ENCODE measurements at places on chromosomes 1 and 21. TPM values are rescaled to one million over a fixed set of nuclear protein-coding genes. Genes with fewer than 3 reads are reported as not detected.
A peak's percentile ranks its signal among the peaks of the same experiment; 100 is the strongest.

Gene OR4F16
- polyA plus RNA-seq = not detected

Gene EDARADD
- polyA plus RNA-seq = not detected

Gene GNAT2
- polyA plus RNA-seq = not detected

Gene LAD1
- polyA plus RNA-seq = 151 TPM

Gene GPA33
- polyA plus RNA-seq = 101 TPM

Gene TIE1
- polyA plus RNA-seq = 1.8 TPM

Gene SLAMF9
- 0.15 TPM for polyA plus RNA-seq

GRCh38 chr1:95252422-95252821 lies 18.4 kb downstream of the RWDD3 start:
- H3K4me3 ChIP-seq = no peak overlapping the region
- H3K36me3 ChIP-seq = no peaks in the 10 kb centered on the region
- H3K4me1 ChIP-seq = no peaks in the 10 kb centered on the region

- H3K27me3 ChIP-seq = no peaks in the 10 kb centered on the region
- H3K27ac ChIP-seq = no peak overlapping the region
- H3K36me3 ChIP-seq = no peaks in the 10 kb centered on the region
- no peak for DNase-seq
- peaks cover 21% of the 10 kb centered on the region for H3K4me1 ChIP-seq
These were observed 2.0 kb downstream of the PSEN2 start for GRCh38 chr1:226872437-226872836.

DNA sequence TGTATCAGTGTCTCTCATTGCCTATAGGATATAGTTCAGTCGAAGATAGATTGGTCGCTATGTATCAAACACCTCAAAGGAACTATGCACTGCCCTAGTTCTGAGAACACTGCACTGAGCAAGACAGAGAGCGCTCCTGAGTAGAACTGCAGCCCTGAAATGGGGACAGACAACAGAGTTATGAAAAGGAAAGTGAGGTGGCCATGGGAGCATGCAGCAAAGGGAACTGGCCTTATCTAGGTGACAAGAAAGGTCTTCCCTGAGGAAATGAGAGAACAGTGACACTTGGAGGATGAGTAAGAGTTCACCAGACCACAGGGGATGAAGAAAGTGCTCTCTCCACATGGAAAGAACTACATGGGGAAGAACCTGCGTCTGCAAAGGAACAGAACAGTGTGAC lies 7.5 kb upstream of the G0S2 start:
- no peak overlapping the region for H3K27ac ChIP-seq
- H3K4me1 ChIP-seq = no peaks in the 10 kb centered on the region
- H3K4me3 ChIP-seq = no peak overlapping the region
- no peaks in the 10 kb centered on the region for H3K27me3 ChIP-seq
- no peak for DNase-seq
- H3K36me3 ChIP-seq = no peaks in the 10 kb centered on the region

DNA sequence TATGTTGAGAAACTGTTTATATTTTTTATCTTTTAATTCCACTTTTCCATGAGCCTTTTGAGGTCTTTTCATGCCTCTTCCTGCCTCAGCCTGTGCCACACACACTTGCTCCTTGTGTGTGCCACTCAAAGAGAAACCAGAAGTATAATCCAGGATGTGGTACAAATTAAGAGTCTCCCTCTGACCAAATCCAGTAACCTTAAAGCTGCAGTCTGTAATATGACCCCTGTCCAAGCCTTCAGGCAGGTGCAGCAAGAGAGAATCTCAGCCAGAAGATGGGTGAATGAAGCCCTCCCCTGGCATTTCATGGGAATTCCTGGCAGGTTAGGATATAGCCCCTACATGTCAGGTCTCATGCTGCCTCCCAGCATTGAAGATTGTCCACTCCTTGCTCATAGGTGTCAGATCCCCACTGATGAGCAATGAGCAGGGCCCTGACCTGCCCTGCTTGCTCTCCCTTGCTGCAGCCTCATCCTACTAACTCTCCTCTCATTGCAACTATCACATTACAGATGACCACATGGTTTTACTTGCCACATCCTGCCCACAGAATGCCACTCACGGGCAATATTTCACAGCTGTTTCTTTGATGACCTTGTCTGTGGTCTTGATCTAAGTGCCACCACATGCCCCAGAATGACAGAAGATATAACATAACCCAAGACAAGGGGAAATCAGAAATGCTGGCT lies 169.3 kb downstream of the SEC16B start:
- no peak for DNase-seq
- no peaks in the 10 kb centered on the region for H3K4me1 ChIP-seq
- no peaks in the 10 kb centered on the region for H3K36me3 ChIP-seq
- H3K4me3 ChIP-seq = no peak overlapping the region
- H3K27ac ChIP-seq = no peak overlapping the region

- no peak overlapping the region for H3K4me3 ChIP-seq
- no peak overlapping the region for H3K27ac ChIP-seq
- no peaks in the 10 kb centered on the region for H3K36me3 ChIP-seq
- H3K27me3 ChIP-seq = no peaks in the 10 kb centered on the region
- DNase-seq = no peak
These were observed 4.2 kb upstream of the PTPN22 start for GRCh38 chr1:113875714-113876113.

GRCh38 chr1:37867784-37868183 lies 8.4 kb upstream of the MTF1 start:
- no peaks in the 10 kb centered on the region for H3K4me1 ChIP-seq
- no peaks in the 10 kb centered on the region for H3K27me3 ChIP-seq
- no peak overlapping the region for H3K27ac ChIP-seq
- H3K4me3 ChIP-seq = no peak overlapping the region
- H3K36me3 ChIP-seq = peaks cover 96% of the 10 kb centered on the region
- no peak for DNase-seq

DNA sequence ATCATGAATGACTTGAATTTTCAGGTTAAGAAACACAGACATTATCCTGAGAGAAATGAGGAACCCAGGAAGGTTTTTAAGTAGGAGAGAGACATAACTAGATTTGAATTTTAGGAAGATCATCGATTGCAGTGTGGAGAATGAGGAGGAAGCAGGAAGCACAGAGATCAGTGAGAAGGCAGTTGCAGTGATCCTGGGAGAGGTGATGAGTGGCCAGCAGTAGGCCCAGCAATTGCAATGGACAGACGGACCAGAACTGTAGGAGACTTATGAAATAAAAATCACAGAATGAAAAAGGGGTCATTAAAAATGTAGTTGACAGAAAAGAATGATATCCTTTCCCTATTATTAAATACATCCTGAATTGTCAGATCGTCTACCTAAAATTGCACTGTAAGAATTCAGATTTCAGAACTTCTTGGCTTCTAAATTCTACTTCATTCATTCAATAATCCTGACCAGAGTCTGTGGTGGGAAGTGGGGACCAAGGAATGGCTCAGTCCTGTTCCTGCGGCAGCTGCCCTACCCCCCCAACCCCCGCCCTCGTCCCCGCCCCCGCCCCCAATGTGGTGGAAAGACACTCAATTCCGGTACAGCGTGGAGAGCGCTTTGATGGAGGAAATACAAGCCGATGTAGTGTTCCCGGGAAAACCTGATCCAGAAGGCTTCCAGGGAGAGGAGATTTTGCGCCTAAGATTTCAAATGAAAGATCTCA lies 35.1 kb downstream of the SLC2A1 start:
- no peaks in the 10 kb centered on the region for H3K36me3 ChIP-seq
- H3K27ac ChIP-seq = peak overlapping the region; percentile 93
- peak overlapping the region; percentile 58 for H3K4me3 ChIP-seq
- H3K27me3 ChIP-seq = no peaks in the 10 kb centered on the region

- DNase-seq = no peak
- H3K4me3 ChIP-seq = no peak overlapping the region
- no peak overlapping the region for H3K27ac ChIP-seq
- H3K4me1 ChIP-seq = no peaks in the 10 kb centered on the region
- no peaks in the 10 kb centered on the region for H3K36me3 ChIP-seq
These were observed 77.5 kb downstream of the TPR start for GRCh38 chr1:186297439-186298045.

DNA sequence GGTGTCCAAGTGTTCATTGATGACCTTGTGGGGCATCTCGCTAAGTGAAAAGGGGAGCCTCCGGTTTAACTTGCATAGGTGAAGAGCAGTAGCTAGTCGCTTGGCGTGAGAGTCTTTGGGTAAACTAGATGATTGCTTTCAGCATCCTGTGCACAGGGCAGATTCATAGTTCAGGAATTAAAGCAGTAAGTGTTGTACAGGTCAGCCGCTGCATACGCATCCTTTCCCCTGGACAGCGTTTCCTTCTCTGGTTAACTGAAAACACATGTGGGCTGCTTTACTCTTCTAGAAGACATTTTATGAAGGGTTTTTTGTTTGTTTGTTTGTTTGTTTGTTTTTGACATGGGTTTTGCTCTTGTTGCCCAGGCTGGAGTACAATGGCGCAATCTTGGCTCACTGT lies 12.1 kb downstream of the NDUFV3 start:
- H3K27ac ChIP-seq = no peak overlapping the region
- H3K27me3 ChIP-seq = no peaks in the 10 kb centered on the region

GRCh38 chr1:223067914-223068313 lies 75.1 kb downstream of the TLR5 start:
- DNase-seq = no peak
- H3K4me3 ChIP-seq = no peak overlapping the region
- H3K27ac ChIP-seq = no peak overlapping the region
- H3K36me3 ChIP-seq = no peaks in the 10 kb centered on the region

DNA sequence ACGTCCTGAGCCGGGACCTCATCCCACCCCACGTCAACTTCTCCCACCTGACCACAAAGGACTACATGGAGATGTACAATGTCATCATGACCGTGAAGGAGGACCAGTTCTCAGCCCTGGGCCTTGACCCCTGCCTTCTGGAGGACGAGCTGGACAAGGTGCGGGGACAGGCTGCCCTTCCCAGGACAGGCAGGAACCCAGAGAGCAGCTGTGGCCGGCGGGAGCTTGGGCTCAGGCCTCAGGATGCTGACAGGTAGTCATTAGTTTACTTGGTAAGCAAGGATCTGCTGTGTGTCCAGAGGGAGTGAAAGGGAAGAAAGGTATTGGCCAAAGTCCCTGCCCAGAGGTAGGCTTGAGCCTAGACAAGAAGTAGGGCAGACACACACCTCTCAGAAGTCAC lies 17.6 kb upstream of the KCNC4 start:
- H3K4me1 ChIP-seq = peaks cover 14% of the 10 kb centered on the region
- H3K27ac ChIP-seq = no peak overlapping the region
- H3K36me3 ChIP-seq = no peaks in the 10 kb centered on the region
- no peak for DNase-seq
- H3K4me3 ChIP-seq = no peak overlapping the region

DNA sequence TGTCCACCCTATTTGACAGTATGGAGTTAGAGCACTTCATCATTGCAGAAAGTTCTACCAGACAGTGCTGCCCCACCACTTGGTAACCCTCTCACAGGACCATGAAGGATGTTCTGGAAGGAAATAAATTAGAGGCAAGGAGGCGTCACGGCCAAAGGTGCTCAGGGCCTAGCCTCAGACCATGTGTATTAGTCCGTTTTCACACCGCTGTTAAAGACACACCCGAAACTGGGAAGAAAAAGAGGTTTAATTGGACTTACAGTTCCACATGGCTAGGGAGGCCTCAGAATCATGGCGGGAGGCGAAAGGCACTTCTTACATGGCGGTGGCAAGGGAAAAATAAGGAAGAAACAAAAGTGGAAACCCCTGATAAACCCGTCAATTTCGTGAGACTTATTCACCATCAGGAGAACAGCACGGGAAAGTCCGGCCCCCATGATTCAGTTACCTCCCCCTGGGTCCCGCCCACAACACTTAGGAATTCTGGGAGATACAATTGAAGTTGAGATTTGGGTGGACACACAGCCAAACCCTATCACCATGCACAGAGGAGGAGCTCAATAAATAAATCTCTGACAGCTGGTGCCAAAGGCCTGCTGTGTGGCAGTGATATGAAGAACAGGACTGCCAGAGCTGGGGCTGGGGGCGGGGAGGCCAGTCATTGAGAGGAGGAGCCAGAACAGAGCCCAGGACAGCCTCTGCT lies 75.8 kb downstream of the FHAD1 start:
- H3K27me3 ChIP-seq = no peaks in the 10 kb centered on the region
- H3K27ac ChIP-seq = no peak overlapping the region
- peaks cover 16% of the 10 kb centered on the region for H3K4me1 ChIP-seq

GRCh38 chr1:47459253-47459788 lies 21.5 kb downstream of the FOXD2 start:
- no peaks in the 10 kb centered on the region for H3K4me1 ChIP-seq
- H3K27me3 ChIP-seq = no peaks in the 10 kb centered on the region
- H3K36me3 ChIP-seq = no peaks in the 10 kb centered on the region
- no peak overlapping the region for H3K4me3 ChIP-seq
- DNase-seq = no peak
- no peak overlapping the region for H3K27ac ChIP-seq

- H3K4me1 ChIP-seq = peaks cover 63% of the 10 kb centered on the region
- no peak for DNase-seq
- H3K27ac ChIP-seq = no peak overlapping the region
- peaks cover 4% of the 10 kb centered on the region for H3K36me3 ChIP-seq
- H3K27me3 ChIP-seq = no peaks in the 10 kb centered on the region
These were observed 12.9 kb upstream of the PODN start for GRCh38 chr1:53048960-53049573.

- H3K4me1 ChIP-seq = peaks cover 2% of the 10 kb centered on the region
- DNase-seq = no peak
- H3K4me3 ChIP-seq = no peak overlapping the region
- H3K27ac ChIP-seq = peak overlapping the region; percentile 4
- H3K36me3 ChIP-seq = peaks cover 89% of the 10 kb centered on the region
These were observed 5.6 kb upstream of the SH3D21 start for GRCh38 chr1:36300526-36300925.

All from sigmoid colon (tissue), 7 donors.